ENCODE measurements at places on chromosomes 3 and 15.

DNA sequence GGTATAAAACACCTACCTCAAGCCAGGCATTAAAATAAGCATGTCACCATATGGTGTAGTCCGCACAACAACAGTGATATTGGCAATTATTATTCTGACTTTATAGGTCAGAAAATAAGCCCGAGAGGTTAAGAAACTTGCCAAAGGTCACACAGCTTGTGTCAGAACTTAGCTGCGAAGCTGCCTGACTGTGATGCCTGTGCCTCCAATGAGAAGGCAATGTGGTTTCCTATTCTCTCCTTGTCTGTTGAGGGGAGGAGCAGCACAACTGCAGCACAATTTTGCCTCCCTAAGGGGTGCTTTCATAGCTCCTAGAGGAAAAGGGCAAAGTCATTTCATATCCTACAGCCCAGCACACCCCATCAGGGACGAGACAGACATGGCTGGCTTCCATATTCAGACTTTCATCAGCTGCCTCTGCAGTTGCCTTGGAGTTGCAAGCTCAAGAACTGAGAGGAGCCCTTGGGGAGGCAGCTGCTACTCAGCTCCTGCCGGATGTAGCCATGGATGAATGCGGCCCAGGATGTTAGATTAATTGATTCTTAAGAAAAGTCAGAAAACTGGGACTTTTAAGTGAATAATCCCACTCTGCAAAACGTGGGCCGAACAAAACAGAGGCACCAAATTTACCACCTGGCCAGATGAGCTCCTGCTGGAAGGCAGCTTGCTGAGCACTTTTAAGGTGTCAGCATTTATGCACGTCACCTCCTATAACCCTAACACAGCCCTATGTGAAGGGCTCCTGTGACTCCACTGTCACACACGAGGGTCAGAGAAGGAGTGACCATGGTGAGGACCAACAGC is 38.5 kb downstream of the MYO5C start:
- no peak for DNase-seq

GRCh38 chr15:63758341-63758740 is 75.4 kb downstream of the HERC1 start:
- DNase-seq: no peak

- DNase-seq: no peak
These were observed 2.5 kb downstream of the FEM1B start for GRCh38 chr15:68279779-68280753.

DNA sequence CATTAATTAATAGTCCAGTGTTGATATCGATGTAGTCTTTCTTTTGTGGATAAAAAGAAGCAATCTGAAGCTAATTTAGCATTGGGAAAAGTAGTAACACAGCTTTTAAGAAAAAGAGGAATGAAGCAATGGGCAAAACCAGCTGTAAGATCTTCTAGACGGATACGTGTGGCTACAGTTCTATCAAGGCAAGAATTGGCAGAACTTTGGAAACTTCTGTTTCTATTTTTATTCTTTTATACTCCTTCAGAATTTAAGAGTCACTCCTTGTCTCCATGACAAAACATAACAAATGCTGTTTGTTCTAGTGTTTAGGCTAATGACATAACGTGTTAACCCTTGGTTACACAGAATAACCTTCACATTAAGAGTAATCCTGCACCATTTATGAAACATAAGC is 289.2 kb downstream of the ROBO2 start:
- DNase-seq: no peak

GRCh38 chr3:143224716-143225115 is 105.1 kb downstream of the CHST2 start:
- no peak for DNase-seq

DNA sequence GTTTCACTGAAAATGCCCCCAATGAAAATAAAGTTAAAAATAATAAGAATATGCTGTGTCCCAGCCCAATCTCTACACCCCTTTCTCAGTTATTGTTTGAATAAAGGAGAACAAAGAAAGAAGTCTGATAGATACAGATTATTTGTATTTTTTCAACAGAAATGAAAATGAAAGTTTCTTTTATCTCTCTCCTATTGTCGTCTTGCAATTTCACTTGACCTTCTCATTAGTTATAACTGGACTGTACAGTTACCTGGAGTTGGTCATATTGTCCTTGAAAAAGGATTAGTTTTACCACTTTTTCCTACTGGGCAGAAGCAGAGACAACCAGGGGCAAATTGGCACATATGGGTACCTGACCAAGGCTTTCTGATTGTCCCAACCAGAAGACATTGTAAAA is 440.0 kb downstream of the PDCD6IP start:
- DNase-seq: no peak

DNA sequence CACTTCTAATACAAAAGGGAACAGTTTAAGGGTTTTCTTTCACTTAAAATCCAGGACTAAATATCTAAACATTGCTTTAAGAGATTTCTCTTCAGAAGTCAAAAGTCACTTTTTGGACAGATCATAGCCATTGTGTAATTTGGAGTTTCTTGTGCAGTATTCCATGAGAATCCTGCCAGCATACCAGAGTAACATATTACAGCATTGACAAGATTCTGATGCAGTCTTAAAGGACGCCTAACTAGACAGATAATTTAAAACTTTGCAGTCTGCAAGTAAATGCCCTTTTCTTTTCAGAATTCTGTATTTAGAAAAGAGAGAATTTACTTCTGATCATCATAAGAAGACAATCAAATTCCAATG is 17.5 kb upstream of the IGSF10 start:
- DNase-seq: no peak

DNA sequence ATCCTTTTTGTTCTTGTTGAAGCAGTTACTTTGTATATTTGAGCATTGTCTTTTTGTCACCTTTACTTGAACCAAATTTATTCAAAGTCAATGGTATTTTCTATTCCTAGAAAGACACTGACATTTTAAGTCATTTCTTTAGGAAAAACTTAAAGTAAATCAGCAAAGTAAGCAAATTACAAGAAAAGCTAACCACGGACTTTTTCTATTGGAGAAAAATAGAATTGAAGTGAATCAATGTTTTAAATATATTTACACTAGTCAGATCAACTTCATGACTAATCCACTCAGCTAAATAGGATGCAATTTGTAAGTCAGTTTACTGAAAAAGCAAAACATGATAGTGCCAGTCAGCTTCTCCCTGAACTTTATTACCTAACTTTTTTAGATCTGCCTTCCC is 733.8 kb upstream of the ALCAM start:
- DNase-seq: no peak

DNA sequence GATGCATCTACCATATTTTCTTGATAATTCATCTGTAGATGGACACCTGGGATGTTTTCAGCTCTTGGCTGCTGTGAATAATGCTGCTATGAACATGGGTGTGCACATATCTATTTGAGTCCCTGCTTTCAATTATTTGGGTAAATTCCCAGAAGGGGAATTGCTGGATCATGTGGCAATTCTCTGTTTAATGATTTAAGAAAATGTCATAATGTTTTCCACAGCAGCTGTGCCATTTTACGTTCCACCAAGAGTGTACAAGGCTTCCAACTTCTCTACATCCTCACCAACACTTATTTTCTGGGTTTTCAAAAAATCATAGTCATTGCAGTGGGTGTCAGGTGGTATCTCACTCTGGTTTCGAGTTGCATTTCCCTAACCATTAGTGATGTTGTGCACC is 64.4 kb downstream of the NSMCE3 start:
- DNase-seq: no peak

- DNase-seq: no peak
These were observed 15.4 kb downstream of the CELF6 start for GRCh38 chr15:72304596-72304995.

DNA sequence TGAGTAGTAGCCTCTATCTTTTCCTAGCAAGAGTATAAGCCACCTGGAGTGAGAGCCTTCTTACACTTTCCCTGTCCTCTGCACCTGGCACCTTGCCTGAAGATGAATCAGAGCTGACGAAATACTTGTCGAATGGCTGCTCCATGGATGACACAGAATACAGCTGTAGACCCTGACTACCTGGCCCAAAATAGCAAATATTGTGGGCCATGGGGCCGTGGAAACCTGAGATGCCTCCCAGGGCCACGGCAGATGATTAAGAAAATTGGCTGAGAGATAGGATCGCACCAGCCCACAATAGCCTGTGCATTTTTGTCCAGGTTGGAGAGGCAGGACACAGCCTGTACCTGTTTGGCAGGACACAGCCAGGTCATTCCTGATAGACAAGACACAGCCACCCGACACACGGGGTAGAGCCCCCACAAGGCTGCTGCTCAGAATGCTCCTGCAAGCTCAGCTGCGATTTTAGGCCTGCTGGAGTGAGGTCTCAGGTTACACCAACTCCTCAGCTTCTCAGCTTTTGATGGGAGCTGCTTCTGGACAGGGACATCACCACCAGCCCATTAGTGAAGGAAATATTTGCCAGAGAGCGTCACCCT is 22.9 kb upstream of the TPM1 start:
- no peak for DNase-seq

DNA sequence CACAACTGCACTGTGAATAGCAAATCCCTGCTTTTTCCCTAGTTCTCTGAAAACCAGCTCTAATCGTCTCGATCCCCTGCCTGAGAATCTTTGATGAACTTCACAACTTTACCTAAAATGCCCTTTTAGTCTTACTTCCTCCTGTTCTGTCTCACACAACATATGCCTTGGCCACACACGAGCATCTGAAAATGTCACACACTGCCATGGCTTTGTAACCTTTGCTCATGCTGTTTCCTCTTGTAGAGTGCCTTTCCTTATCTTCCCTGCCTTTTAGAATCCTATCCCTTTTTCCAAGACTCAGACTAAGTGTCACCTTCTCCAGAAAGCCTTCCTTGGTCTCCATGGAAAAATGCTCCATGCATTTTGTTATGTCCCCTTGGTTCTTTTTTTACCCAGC is 71.4 kb upstream of the HACD2 start:
- DNase-seq: no peak

DNA sequence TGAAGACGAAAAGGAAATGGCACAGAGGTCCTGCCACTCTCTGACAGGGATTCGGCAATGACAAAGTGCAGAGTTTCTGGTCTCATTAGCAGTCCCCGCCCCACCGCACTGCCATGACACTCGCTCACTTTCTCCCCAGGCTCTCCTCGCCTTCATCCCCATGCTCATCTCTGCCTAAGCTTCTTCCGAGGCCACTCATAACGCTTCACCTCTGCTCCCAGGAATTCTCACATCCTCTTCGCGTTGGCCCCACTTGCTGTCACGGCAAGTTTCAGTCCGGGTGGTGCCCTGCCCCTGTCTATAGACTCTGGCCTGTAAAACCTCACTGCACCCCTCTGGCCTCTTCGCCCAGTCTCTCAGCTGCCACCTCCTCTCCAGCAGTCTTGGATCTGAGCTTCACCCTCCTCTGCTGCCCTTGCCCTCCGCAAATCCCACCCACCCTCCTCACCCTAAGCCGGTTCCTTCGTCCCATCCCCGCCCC is 654 bp downstream of the RUBCN start:
- no peak for DNase-seq

GRCh38 chr15:101062471-101063171 is 143.5 kb downstream of the LRRK1 start:
- no peak for DNase-seq

DNA sequence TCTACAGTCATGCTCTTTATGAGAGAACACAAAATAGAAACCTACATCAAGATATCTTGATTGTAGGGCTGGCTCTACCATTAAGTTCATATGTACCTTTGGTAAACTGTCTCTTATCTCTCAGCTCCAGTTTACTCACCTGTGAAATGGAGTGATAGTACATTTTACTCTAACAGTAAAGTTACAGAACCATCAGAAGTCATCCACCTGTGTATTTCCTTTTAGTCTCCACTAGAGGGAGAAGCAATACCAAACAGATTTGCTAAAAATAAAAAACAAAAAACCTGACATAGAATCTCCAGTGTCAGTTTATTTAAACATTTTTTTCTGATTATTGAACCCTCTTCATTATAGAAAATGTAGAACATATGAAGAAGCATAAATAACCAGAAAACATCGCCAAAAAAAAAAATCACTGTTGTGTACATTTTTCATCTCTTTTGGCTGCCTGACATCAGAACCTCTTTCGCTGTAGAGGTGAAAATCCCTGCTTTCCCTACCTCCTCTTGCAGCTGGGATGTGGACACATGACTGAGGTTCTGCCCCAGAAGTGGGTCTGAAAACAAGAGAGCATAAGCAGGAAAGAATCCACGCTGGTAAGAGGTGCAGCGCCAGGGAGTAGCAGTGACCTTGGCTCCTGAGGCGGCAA is 48.7 kb upstream of the WDR72 start:
- no peak for DNase-seq

- no peak for DNase-seq
These were observed 29.5 kb downstream of the NANOGP8 start for GRCh38 chr15:35055416-35056105.

- DNase-seq: no peak
These were observed 90.7 kb downstream of the IMPG2 start for GRCh38 chr3:101229681-101230080.

- peak; percentile 13 for DNase-seq
These were observed 7.7 kb downstream of the SNX4 start for GRCh38 chr3:125512135-125512920.

Measured in stimulated activated CD4-positive, alpha-beta T cell treated with anti-CD3 and anti-CD28 coated beads, Interleukin-2, amount 100 ng/mL, for 4 hours (primary cell).